ENCODE measurements at places on chromosomes 7 and 10.

GRCh38 chr7:45999541-45999940, 78.5 kb upstream of the IGFBP3 start:
- no peak for DNase-seq

GRCh38 chr7:87038993-87039690, 20.3 kb downstream of the ELAPOR2 start:
- no peak for DNase-seq

DNA sequence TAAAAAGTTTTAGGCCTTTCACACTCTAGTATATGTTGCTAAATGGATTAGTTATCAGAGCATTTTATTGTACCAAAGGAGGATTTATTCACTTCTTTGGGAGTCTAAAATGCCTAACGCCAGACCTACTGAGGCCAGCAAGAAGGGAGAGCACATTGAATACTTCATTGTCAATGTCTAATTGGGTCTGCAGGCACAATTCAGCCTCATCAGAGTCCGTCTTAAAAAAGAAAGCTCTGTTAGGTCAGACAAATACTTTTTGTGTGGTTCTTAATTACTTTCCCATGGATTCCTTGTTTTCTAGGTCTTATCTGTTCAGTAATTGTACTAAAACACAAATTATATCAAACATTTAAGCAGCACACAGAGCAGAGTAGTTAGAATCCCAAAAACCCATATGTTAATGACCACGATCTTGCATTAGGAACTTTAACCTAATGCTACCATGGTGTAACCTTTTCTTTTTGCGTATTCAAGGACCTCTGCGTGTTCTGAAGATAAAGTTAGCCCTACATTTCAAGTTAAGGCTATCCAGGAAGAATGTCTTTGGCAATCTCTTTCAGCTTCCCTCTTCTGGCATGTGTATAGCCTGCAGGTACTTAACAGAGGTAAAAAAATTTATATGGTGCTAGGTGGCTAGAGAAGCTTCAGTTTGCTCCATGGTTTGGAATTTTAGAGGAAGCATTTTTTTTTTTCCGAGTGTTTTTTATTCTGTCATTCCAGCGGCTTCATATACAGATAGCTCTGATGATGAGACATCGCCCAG, 45.7 kb upstream of the STRIP2 start:
- DNase-seq = no peak

DNA sequence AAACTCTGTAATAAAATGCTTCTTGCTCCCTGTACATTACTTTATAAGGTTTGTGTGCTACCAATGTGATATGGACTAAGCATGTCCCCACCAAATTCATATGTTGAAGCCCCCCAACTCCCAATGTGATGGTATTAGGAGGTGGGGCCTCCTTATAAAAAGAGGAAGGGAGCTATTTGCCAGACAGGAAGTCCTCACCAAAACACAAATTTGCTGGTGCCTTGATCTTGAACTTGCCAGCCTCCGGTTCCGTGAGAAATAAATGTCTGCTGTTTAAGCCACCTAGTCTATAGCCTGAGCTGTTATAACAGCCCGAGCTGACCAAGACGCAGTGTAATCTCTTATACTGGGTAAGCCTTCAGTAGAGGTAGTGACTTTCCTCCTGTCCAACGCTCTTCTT, 114.5 kb downstream of the INHBA start:
- no peak for DNase-seq

DNA sequence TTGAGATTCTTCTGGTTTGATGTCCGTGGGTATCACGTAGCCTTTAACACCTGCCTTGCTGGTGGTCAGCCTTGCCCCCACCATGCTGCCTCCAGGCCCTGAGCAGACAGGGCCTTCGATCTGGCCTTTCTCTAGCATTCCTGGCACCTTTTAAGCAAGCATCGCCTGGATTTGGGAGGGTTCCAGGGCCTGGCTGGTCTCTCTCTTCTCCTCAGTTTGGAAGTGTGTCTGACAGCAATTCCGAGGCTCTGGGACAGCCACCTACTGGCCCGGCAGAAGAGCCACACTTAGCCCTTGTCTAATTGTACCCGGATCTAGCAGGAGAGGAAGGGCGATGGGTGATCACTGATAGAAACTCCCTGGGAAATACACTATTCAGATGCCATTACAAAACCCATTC, 441.3 kb upstream of the MKI67 start:
- DNase-seq = no peak

DNA sequence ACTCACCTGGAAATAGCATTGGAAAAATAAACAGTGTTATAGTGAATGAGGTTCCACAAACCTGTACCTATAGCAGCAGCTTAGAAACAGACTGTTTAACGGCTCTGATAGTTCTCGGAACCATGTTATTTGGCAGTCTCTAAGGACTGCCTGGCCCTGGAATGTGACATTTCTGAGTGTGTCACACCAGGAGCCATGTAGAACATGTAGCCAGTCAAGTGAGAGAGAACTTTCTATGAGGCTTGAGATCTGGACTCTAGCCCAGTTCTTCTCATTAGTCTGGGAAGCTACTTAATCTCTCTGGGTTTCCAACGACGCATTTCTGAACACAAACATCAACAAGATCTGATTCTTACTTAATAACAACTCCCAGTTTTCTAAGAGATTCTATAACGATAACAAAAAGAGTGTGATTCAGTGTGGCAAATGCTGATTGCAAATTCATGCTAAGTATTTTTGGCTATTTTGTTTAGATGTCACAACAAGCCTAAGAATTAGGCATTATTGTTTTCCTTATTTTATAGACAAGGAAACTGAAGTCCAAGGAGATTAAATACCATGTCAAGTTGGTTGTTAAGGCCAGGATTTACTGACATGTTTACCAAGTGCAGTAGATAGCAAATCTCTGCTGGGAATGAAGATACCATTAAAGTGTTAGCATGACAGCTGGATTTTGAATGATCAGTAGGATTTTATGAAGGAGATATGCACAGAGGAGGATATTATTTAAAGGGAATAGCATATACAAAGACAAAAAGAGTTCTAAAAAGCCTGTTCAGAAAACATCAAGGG, 47.2 kb downstream of the APBB1IP start:
- no peak for DNase-seq

GRCh38 chr10:43067391-43068135, 9.3 kb upstream of the RET start:
- DNase-seq = no peak

DNA sequence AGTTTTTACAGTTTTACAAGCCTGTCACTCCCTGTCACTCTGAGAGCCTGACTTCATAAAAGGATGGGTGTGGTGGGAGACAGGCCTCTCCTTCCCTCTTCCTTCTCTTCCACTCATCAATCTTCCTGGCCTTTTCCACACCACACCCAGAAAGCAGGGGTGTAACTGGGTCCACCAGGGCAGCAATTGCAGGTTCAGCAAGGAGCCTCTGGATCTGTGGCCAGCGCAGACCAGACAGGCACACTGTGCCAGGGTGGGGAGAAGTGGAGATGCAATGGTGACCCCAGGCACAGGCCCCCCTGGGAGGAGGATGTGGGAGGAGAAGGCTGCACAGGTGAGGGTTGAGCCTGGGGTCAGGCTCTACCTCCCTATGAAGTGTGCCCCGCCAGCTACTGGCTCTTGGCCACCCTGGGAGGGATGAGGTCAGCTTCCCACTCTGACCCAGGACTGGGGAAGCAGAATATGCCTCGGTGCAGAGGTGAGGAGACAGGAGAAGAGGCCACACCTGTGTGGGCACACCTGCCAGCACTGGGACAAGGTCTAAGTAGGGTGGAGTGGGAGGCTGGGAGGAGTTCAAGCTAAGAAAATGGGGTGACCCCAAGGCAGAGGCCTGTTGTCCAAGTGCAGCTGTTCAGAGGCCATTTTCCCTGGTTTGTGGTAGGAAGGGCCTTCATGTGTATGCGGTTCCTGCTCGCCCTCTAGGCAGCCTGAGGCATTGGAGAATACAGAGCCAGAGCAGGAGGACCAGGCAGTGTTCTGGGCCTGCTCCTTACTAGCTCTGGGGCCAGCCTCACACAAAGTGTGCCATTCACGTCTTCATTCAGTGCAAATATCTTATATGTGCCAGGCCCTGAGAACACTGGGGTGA, 20.2 kb upstream of the TMEM72 start:
- DNase-seq = no peak

GRCh38 chr10:78868048-78868447, 200.7 kb upstream of the ZMIZ1 start:
- DNase-seq = no peak

- no peak for DNase-seq
Observed at GRCh38 chr10:96038476-96039387, 4.7 kb upstream of the CCNJ start.

DNA sequence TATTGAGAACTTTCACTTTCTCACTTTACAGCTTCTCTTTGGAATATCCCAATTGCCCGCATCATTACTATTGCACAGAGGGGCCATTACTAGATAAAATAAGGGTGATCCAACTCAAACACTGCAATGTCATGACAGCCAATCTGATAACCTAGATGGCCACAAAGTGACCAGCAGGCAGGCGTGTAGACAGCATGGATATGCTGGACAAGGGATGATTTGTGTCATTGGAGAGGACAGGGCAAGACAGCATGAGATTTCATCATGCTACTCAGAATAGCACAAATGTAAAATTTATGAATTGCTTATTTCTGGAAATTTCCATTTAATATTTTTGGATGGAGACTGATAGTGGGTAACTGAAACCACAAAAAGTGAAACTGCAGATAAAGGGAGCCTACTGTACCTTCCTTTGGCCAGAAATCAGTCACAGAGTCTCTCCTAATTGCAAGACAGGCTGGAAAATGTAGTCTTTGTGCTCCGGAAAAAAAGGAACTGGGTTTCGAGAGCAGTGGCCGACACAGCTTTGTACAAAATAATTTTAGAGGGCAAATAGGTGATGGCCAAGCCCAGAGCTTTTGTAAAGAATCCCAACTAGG, 6.1 kb upstream of the GSDME start:
- DNase-seq = no peak

- DNase-seq = no peak
Observed at GRCh38 chr10:118590334-118590733, 5.1 kb downstream of the PRLHR start.

DNA sequence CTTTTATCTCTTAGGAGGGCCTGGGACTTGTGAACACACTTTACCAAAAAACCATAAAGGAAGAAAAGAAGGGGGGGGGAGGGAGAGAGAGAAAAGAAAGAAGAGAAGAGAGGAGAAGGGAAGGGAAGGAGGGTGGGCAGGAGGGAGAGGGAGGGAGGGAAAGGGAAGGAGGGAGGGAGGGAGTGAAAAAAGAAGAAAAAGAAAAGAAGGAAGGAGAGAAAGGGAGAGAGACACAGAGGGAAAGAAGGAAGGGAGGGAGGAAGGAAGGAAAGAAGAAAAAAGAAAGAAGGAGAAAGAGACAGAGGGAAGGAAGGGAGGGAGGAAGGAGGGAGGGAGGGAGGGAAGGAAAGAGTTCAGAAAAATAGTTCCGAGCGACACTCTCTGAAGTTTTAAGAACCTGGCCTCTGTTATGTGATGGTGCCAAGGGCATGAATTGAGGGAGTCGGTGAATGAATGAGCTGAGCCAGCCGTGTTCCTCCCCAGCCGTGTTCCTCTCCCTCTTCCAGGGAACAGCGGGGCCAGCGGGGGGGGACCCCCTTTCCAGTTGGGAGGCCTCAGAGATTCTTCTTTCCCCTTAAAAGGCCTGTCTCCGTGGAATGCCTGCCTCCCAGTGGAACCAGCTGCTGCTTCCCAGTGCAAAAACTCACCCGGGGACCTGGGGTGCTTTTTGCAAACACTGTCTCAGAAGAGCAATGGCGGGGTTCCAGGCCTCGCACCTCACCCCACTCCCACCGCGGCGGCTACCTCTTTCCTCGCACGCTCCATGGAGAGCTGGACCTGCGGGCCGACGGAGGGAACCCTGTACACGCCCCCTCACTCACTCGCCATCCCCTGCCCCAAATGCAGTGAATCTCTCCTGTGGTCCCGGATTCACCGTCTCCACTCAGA, 84.1 kb downstream of the FOXL3 start:
- no peak for DNase-seq

DNA sequence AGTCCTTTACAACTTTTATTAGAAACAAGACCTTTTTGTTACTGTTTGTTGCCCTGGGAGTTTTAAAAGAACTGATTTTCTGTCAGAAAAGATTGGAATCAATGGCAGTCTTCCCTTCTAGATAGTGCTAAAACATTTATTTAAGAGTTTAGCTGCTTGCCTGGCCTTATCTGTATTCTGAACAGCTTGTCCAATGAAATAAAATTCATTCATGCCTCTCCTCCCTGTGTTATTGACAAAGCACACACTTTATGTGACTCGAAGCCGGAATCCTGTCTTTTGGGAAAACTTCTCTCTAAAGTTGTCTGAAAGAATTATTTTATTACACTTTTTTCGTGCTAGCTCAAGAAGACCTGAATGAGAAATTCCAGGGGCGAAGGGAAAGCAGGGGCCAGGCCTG, 992.5 kb downstream of the TYW1 start:
- no peak for DNase-seq

DNA sequence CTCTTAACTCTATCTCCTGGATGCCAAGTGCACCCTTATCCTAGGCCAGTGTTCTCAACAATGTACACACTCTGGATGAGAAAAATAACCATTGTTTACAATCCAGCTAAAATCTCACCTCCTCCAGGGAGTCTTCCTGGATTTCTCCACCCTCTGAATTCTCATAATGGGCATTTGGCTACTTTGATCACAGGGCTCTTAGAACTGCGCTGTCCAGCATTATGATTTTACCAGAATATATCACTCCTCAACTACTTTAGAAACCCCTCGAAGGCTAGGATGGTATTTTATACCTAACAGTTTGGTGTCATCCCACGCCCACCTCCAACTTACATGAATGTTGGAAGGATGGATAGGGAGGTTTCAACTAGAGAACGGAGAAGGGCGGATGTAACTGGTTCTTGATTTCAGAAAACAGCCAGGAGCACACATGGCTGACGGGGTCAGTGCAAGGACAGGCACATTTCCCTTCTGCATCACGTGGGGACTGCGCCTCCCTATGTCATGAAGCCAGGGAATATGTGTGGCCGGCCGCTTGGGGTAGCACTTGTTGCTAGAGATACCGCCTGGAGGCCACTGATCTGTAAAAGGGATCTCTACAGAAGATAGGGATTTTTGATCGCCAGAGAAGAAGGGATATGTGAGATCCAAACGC, 1.2 kb upstream of the ATP6V0E2 start:
- peak; percentile 56 for DNase-seq

- DNase-seq = no peak
Observed at GRCh38 chr7:79930604-79931003, 204.0 kb upstream of the GNAI1 start.

DNA sequence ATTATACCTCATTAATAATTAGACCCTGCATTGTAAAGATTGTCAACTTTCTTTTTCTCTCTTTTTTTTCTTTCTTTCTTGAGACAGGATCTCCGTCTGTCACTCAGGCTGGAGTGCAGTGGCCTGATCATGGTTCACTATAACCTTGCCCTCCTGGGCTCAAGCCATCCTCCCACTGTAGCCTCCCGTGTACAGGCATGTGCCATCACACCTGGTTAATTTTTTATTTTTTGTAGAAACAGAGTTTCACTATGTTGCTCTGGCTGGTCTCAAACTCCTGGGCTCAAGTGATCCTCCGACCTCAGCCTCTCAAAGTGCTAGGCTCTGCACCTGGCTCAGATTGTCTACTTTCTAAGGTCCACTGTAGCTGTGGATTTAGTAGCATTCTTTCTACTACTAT, 50.7 kb downstream of the MDFIC start:
- DNase-seq = no peak

GRCh38 chr10:89237849-89238248, 13.7 kb downstream of the LIPA start:
- DNase-seq = no peak
